ENCODE measurements at places on chromosomes 4 and X.
A peak's percentile ranks its signal among the peaks of the same experiment; 100 is the strongest.

DNA sequence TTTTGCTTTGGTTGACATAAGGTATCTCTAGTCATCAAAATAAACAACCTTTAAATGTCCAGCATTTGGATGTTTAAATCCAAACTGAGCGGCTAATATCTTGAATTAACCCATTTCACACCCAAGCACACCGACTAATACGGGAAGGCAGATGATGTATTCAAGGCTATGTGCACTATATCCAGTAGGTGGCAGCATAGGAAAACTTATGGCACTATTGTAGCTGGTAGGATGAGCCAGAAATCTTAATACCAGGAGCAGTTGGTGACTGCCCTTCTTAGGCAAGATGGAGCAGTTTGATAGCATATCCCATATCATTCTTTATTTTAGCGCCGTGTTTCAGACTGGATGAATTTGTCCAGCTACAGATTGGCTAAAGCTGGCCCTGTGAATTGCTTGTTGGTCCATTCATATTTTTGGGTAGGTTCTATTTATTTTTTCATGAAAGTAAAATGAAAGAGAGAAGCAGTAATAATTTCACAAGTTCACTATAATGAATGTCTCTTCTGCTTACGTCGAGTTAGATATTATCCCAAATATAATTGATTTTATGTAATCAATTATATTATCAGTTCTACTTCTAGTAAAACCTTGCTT, 24.4 kb downstream of the UCHL1 start:
- peak; percentile 56 for DNase-seq

- DNase-seq = peak; percentile 3
These were observed 326.7 kb downstream of the MAPK10 start for GRCh38 chr4:86033171-86033570.

DNA sequence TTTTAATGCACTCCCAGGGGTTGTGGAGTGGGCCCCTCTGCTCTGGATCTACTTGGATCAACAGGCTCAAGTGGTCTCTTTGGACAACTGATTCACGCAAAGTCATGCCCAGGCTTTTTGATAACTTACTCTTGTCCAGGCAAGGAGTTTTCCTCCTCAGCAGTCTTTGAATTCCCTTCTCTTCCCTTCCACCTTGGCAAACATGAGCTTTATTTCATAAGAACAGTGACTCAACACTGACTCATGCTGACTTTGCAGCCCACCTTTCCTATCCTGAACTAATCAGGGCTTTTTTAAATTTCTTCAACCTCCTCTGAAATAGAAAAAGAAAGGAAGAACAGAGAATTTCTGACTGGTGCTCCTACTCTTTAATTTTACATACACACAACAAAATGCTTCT, 132.1 kb upstream of the LDB2 start:
- DNase-seq = no peak

DNA sequence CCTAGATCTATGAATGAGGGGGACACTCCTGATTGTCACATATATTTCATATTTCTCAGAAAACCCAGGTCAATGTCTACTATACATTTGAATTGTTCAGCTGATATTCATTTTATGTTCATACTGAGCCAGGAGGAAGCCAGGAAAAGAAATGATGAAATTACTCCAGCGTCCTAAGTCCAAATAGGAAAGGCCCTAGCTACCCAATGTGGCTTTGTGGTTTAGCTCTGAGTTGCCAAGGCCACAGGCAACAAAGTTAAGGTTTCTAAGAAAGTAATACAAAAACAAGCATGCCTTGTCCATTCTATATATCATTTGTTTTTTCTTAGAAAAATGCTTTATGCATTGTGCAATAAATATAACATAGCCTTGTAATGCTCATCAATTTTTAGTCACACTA, 4.5 kb upstream of the CSN2 start:
- no peak for DNase-seq

DNA sequence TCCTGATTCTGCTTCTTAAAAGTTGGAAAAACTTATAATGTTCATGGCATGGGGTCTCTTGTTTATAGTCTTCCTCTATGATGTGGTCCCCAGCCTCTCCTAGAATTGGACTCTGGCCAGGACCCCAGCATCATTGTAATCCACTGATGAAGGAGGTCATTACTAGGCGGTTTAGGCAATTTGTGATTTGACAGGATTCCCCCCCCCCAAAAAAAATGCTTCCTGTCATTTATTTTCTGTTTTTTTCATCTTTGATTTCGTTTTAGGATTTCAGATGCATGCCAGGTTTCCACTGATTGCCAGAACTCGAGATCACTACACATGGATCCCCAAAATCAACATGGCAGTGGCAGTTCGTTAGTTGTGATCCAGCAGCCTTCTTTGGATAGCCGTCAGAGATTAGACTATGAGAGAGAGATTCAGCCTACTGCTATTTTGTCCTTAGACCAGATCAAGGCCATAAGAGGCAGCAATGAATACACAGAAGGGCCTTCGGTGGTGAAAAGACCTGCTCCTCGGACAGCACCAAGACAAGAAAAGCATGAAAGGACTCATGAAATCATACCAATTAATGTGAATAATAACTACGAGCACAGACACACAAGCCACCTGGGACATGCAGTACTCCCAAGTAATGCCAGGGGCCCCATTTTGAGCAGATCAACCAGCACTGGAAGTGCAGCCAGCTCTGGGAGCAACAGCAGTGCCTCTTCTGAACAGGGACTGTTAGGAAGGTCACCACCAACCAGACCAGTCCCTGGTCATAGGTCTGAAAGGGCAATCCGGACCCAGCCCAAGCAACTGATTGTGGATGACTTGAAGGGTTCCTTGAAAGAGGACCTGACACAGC, 4.9 kb downstream of the SPRY1 start:
- DNase-seq = no peak

- no peak for DNase-seq
These were observed 41.6 kb upstream of the HMX1 start for GRCh38 chr4:8913121-8913857.

DNA sequence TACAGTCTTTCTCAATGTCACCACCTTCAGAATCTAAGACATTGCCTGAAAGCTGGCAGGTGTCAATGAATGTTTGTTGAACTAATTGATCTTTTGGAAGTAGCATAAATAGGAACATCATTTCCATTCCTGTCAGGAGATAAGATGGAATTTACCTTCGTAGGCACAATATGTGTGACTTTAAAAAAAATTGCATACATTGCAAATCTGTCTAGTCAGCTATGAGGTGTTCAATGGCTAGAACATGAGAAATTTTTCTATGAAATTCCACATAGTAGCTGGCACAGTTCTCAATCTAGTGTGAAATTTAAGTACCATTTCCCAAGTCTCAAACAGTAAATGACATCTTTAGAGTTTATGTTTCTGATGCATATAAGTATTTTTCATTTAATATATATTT, 10.3 kb downstream of the PAGE2 start:
- DNase-seq = no peak

- no peak for DNase-seq
These were observed 31.8 kb downstream of the ATP2B3 start for GRCh38 chrX:153549231-153549630.

DNA sequence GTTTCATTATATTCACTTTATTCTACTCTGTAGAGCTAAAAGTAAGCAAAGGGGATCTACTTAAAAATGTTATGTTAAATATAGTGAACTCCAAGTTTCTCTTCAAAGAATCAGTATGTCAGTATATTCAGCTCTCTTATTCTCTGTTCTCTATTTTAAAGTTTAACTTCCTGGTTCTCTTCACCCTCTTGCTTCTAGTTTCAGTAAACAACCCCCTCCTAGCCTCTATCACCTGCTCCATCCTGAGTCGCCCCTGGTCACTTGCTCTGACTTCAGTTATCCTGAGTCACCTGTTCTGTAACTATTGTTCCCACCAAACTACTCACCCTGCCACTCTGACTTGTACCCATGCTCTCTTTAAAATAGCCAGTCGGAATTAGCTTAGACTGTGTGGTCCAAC, 180.9 kb upstream of the AADAT start:
- no peak for DNase-seq

GRCh38 chr4:138110815-138111214, 131.3 kb downstream of the SLC7A11 start:
- DNase-seq = no peak

DNA sequence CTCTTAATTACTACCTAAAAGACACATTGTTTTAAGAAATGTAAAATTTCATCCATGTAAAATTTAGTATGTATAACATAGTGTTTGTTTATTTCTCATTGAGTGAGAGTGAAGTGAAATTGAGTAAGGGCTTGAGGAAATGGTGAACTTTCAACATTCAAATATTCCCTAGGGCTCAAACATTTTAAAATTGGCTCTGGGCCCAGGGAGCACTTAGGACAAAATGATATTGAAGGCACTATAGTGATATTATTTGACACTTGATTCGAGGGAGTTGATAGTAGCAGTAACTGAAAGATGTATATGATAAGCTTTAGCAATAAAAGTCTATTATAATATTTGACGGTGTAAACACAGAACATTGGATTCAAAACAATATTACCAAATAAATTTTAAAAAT, 1244.0 kb upstream of the TENM3 start:
- no peak for DNase-seq

DNA sequence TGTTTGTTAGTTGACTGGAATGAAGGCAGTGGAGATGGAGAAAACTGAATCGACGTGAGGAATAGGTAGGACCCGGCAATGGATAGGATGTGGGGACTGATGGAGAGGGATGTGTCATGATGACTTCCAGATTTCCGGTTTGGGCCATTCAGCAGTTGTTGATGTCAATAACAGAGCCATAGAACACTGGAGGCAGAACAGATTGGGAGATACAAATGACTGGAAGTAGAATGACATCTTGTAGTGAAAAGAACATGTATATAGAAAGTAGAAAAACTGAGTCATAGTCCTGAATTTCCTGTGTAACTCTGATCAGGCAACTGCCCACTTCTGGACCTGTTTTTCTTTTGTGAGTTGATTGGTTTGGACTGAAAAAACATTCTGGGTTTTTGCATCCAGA, 24.5 kb downstream of the CETN2 start:
- no peak for DNase-seq

- peak; percentile 24 for DNase-seq
These were observed 61.5 kb downstream of the ANXA10 start for GRCh38 chr4:168153596-168154440.

GRCh38 chr4:45346816-45347435, 620.6 kb upstream of the GNPDA2 start:
- DNase-seq = no peak

DNA sequence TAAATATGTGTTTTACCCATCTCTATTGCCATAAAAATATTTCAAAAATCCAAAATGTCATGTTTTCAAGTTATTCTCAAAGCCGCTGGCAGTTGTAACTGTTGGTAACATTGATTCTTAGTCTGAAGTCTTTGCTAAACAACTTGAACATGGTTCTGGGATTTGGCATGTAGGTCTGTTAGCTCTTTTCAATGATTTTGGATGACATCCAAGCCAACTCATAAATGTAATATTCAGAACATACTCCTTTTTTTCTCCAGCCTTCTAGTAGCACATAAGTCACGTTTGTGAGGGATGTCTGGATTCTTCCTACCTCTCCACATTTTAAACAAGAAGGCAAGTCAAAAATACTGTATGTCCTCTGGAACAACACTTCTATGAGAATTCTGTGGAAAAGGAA, 305.3 kb downstream of the PRR32 start:
- DNase-seq = no peak

GRCh38 chr4:181264893-181265292, 978.3 kb upstream of the TENM3 start:
- no peak for DNase-seq

GRCh38 chr4:17134565-17134964, 236.1 kb upstream of the LDB2 start:
- DNase-seq = no peak

DNA sequence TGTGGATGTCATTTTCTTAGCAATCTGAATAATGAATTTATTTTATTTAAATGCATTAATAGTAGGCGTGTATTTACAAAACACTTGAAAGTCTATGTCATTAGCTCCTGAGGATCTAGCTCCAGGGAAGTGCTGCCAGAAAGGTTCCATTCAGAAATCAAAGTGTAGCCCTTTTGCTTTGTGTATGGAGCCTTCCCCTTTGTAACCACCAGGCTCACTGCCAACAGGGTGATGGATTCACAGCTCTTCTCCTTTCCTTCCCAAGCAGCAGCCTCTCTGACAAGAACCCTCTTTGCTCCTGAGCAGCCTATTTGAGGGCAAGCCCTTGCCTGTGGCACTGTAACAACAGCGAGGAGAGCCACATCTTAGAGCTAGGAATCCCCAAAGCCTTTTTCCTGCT, 286.0 kb upstream of the RASGEF1B start:
- no peak for DNase-seq

GRCh38 chrX:29237972-29238371, 650.7 kb downstream of the IL1RAPL1 start:
- DNase-seq = no peak

DNA sequence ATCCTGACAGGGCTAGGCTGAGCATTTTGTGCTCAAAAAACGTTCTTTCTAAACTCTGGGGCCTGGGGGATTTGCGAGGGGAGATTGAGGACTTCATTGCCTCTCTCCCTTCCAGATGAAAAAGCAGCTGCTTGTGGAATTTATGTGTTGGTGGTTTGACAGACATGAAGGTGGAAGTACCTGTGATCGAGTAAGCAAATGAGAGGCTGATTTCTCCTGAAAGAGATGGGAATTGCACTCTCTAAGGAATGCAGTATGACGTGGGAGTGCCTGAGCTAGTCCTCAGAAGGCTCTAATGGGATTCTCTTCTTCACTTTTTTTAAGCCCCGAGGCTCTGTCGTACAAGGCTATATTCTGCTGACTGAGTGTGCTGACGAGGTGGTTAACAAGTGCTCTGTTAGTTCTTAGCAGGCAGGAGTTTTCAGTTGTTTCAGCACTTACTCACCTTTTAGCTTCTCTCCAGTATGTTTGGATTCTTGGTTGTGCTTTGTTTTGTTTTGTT, 426.8 kb upstream of the CNKSR2 start:
- DNase-seq = no peak

GRCh38 chr4:15042529-15043167, 40.4 kb downstream of the CPEB2 start:
- no peak for DNase-seq

DNA sequence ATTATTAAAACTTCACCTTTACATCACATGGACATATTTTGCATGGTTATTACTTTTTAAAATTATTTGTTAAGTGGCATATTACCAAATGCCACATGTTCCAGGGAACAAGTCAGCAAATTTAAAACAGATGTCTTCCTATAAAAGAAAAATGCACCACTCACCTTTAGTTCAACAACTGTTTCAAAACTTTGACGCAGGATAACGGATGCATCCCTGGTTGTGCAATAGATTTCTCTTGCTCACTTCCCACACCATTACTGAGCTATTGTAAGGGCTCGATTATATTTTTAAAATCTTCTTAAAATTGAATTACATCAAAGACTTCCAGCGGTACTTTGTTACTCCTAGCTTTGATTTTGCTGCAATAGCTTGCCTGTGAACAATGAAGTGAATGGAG, 93.0 kb upstream of the ARHGAP24 start:
- no peak for DNase-seq

- no peak for DNase-seq
These were observed 171.9 kb downstream of the TRAM1L1 start for GRCh38 chr4:116913451-116913850.

DNA sequence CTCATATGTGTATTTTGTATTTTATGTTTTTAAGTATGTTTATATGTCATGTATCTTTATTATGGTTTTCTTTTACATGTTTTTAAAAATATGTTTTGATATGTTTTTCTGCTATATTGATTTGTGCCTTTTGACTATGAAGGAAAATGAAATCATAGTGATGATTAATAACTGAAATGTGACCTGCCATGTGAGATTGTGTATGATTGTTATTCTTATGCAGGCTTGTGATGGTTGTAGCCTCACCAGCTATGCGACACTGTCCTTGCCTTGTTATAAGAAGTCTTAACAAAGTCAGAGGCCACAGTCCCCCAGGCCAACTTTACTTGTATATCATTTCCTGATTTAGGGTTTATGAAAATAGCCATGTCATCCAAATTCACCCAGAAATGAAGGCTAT, 83.2 kb downstream of the TMEM131L start:
- DNase-seq = no peak
